Naive thymus-derived CD4-positive, alpha-beta T cell (primary cell): ENCODE measurements at places on chromosomes 1 and 21. TPM values are rescaled to one million over a fixed set of nuclear protein-coding genes. Genes with fewer than 3 reads are reported as not detected.

GRCh38 chr1:8844501-8845006, 27.1 kb upstream of the RERE start:
- H3K27me3 ChIP-seq: no peaks in the 10 kb centered on the region
- H3K4me1 ChIP-seq: no peaks in the 10 kb centered on the region
- no peak overlapping the region for H3K4me3 ChIP-seq
- no peak for DNase-seq

DNA sequence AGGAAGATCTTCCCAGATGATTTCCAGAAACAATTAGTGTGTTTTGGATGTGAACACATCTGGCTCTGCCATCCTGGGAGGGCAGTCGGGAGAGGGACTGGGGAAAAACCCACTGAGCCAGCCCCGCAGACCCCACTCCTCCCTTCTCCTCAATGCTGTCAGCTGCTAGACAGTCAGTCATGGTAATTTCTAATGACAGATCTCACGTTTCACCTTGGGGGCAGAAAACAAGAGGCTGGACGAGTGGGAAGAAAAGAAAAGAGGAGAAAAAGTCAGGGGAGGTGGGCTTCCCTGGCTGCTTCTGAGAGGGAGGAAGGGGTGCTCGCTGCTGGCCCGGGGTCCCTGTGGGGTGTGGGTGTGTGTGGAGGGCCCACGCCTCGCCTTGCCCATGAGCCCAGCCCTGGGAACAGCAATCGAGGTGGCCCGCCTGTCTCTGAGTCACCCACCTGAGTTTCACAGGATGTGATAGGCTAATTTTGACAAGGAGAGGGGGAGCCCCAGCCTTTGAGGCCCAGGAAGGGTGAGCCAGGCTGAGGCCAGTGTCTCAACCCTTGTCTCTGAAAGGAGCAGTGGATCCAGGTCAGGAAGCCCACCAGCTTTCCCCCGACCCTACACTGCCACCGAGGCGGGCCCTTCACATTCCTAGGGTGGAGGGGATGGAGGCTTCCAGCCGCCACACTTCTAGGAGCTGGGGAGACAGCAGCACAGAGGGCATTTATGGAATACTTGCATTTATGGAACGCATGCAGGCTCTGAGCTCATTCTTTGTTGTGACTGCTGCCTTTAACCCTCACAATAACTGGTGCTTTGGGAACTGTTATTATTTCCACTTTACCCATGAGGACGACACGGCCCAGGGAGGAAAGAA, 49.1 kb upstream of the IFNLR1 start:
- no peaks in the 10 kb centered on the region for H3K4me1 ChIP-seq
- H3K36me3 ChIP-seq: no peaks in the 10 kb centered on the region
- DNase-seq: no peak
- no peak overlapping the region for H3K27ac ChIP-seq
- no peaks in the 10 kb centered on the region for H3K27me3 ChIP-seq
- no peak overlapping the region for H3K4me3 ChIP-seq

MPZL1 gene
- 24.7 and 25.3 TPM in 2 replicates for total RNA-seq

DNA sequence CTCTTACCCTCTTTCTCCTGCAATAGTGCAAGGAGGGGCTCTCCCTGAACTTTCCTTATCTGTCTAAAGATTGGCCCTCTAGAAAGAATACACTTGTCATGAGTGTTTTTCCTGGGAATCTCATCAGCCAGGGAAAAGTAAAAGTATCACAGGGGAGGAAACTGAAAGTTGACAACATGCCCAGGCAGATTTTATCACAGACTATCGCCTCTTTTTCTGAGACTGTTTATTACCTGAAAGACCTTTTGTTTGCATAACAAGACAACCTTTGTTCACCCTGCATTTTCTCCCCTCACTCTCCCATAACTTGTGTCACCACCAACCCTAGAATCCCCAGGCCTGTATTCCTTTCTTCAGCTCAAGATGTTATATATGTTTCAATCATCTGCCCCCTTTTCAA, 794.7 kb upstream of the ADAMTS5 start:
- H3K27ac ChIP-seq: no peak overlapping the region
- H3K36me3 ChIP-seq: no peaks in the 10 kb centered on the region
- DNase-seq: no peak
- no peaks in the 10 kb centered on the region for H3K4me1 ChIP-seq
- no peak overlapping the region for H3K4me3 ChIP-seq
- H3K27me3 ChIP-seq: no peaks in the 10 kb centered on the region

GRCh38 chr1:222522105-222522915, 25.6 kb downstream of the HHIPL2 start:
- H3K4me1 ChIP-seq: no peaks in the 10 kb centered on the region
- no peaks in the 10 kb centered on the region for H3K36me3 ChIP-seq
- no peak for DNase-seq

ADIPOR1 gene
- 84.5 TPM for total RNA-seq

GRCh38 chr1:101960142-101960541, 36.6 kb downstream of the OLFM3 start:
- H3K4me1 ChIP-seq: no peaks in the 10 kb centered on the region
- H3K36me3 ChIP-seq: no peaks in the 10 kb centered on the region
- no peaks in the 10 kb centered on the region for H3K27me3 ChIP-seq
- H3K27ac ChIP-seq: no peak overlapping the region
- H3K4me3 ChIP-seq: no peak overlapping the region
- DNase-seq: no peak

GRCh38 chr1:15124362-15125100, 29.0 kb upstream of the TMEM51 start:
- H3K27ac ChIP-seq: no peak overlapping the region
- no peaks in the 10 kb centered on the region for H3K4me1 ChIP-seq
- no peaks in the 10 kb centered on the region for H3K27me3 ChIP-seq
- H3K4me3 ChIP-seq: no peak overlapping the region

DNA sequence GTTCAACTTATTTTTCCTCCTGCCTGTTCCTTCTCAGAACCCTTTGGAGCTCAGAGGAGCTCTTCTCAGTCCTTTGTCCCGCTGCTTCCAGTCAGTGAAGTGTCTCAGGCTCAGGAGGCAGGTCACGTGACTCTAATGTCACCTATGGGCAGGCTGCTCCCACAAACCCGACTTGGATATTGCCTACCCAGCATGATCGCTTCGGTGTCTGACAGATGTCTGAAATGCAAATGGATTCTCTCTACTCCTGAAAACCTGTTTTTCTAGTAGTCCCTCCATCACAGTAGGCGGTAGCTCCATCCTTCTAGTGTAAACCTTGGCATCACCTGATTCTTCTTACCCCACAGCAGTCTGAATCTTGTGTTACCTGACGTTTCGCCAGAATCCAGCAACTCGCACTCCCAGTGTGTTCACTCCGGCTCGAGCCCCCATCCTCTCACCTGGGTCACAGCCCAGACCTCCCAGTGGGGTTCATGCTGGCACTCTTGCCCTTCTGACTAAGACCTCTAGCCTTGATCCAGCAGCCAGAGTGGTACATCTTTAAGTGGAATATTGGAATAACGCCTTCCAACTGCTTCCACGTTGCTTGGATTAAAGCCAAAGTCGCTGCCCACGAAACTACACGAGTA, 5.4 kb downstream of the PADI6 start:
- DNase-seq: no peak
- no peaks in the 10 kb centered on the region for H3K27me3 ChIP-seq
- no peaks in the 10 kb centered on the region for H3K36me3 ChIP-seq
- no peaks in the 10 kb centered on the region for H3K4me1 ChIP-seq

GRCh38 chr1:201180901-201181300, 9.7 kb upstream of the IGFN1 start:
- no peak for DNase-seq
- H3K27ac ChIP-seq: no peak overlapping the region
- H3K4me1 ChIP-seq: no peaks in the 10 kb centered on the region
- no peaks in the 10 kb centered on the region for H3K27me3 ChIP-seq
- H3K4me3 ChIP-seq: no peak overlapping the region

KLHDC8A gene
- total RNA-seq: not detected

DNA sequence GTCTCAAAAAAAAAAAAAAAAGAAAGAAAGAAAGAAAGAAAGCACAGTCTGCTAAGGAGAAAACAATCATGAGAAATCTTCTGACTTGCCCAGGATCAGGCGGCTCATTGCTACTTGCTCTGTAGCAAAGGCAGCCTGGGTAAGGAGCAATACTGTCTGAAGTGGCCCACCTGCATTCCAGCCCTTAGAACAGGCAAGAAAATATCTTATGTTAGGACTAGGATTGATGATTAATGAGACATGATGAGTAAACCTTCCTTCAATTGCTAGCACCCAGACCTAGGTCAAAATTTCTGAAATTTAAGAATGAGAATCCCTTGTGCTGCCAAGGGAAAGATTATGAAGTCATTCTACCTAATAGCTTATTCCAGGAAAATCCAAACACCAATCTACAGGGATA, 140.8 kb downstream of the DSCAM start:
- no peaks in the 10 kb centered on the region for H3K4me1 ChIP-seq
- no peak overlapping the region for H3K27ac ChIP-seq
- DNase-seq: no peak
- H3K4me3 ChIP-seq: no peak overlapping the region

GRCh38 chr1:167983797-167984420, 47.0 kb upstream of the MPC2 start:
- H3K27me3 ChIP-seq: no peaks in the 10 kb centered on the region
- no peaks in the 10 kb centered on the region for H3K4me1 ChIP-seq
- H3K27ac ChIP-seq: no peak overlapping the region
- H3K4me3 ChIP-seq: no peak overlapping the region
